ENCODE measurements at places on chromosomes 11 and 22. TPM values are rescaled to one million over a fixed set of nuclear protein-coding genes. Genes with fewer than 3 reads are reported as not detected.

- no peak for DNase-seq
These were observed 246.6 kb upstream of the B3GAT1 start for GRCh38 chr11:134658481-134659225.

GRCh38 chr11:110475671-110476070 lies 45.9 kb downstream of the FDX1 start:
- DNase-seq, result no peak

DNA sequence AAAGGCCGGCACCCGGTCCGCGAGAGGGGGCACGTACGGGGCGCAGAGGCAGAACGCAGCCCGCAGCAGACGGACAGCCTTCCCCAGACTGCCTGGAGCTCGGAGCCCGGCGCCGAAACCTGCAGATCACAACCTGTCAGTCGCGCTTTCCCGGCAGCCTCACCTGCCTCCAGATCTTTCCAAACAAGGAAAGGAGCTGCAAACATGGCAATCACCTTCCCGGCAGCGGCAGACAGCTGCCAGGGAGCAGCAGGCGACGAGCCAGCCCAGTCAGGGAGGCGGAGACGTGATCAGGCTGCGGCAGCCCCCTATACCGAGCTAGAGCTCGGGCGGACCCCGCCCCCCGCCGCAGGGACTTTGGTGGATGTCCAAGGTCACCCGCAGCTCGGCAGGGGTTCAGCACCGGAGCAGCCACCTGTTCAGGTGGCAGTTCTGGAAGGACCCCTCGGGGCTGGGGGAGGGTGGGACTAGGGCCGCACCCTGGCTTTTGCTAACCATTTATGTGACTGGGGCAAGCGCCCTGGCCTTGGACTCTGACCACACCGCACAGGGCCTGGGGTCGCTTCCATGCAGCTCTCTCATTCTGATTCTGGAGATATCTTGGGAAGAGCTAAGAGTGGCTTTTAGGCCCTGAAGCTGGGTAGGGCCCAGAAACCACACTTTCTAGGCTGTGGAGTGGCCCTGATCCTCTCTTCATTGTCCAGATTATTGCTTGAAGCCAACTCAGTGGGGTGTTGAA lies 143.8 kb downstream of the NECTIN1 start:
- peak; percentile 21 for DNase-seq

- DNase-seq, result no peak
These were observed 11.8 kb downstream of the RFPL1 start for GRCh38 chr22:29450222-29450621.

DNA sequence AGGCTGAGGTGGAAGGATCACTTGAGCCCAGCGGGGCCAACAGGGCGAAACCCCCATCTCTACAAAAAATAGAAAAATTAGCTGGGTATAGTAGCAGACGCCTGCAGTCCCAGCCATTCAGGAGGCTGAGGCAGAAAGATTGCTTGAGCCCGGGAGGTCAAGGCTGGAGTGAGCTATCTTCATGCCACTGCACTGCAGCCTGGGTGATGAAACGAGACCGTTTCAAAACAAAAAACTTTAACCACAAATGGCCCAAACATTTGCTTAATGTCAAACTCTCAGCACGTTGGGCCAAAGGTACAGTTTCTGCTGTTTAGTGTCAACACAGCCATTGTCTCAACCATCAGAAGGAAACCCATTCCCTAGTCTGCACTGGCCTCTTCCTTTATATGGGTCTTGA lies 69.2 kb upstream of the TTC12 start:
- DNase-seq, result no peak

- peak; percentile 44 for DNase-seq
These were observed 686 bp downstream of the KIF18A start for GRCh38 chr11:28107191-28107749.

- DNase-seq, result no peak
These were observed 55.2 kb upstream of the WNT7B start for GRCh38 chr22:46031965-46032851.

DNA sequence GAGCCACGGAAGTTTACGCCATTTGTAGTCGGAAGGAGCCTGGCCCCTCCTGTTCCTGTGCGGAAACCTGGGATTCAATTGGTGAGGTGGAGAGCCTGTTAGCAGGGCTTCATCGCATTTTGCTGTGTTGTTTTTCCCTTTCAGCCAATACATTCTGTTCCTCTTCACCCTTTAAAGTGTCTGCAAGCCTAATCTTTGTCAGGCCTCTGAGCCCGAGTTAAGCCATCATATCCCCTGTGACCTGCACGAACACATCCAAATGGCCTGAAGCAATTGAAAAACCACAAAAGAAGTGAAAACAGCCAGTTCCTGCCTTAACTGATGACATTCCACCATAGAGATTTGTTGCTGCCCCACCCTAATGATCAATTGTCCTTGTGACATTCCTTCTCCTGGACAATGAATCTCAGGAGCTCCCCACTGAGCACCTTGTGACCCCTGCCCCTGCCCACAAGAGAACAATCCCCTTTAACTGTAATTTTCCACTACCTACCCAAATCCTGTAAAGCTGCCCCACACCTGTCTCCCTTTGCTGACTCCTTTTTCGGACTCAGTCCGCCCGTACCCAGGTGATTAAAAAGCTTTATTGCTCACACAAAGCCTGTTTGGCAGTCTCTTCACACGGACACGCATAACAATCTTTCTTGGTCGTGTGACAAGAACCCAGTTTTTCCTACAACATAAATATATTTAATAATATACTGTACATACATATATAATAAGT lies 37.1 kb upstream of the MMP12 start:
- DNase-seq, result peak; percentile 57

GRCh38 chr11:110069158-110069737 lies 23.9 kb upstream of the ZC3H12C start:
- DNase-seq, result peak; percentile 83

DNA sequence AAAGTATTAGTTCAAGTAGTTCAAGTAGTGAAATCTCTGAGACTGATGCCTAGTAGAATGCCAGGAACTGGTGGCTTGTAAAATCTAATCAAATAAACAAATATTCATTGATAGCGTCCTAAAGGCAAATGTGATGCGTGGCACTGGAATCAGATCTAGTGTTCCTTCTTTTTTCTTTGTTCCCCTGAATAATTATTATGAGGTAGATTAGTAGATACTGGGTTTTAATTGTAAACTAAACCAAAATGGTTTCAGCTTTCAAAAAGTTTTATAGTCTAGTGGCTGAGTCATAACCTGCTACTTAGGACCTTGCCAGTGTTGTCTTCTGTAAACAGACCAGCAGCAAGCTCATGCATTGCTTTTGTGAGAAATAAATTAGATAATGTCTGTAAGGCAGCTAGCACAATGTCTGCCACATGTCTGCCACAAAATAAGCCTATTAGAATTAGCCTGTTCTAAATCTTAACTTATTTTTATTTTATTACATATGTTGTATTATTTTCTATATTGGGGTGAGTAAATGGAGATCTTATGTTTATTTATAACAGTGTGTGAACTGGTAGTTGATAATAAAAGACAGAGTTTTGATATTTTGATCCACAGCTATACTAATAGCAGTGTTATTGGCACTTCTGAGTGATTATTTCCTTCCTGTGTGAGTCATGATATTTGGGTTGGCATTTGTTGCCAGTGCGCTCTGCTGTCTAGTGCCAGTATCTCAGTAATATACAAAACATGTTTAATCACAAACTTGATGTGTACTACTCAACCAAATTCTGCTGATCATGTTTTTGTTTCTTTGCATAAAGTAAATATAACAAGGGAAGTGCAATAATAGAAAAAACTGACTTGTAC lies 135.7 kb downstream of the TMEM135 start:
- peak; percentile 51 for DNase-seq

- DNase-seq, result no peak
These were observed 1.5 kb downstream of the RPS6KA4 start for GRCh38 chr11:64360448-64360921.

DNA sequence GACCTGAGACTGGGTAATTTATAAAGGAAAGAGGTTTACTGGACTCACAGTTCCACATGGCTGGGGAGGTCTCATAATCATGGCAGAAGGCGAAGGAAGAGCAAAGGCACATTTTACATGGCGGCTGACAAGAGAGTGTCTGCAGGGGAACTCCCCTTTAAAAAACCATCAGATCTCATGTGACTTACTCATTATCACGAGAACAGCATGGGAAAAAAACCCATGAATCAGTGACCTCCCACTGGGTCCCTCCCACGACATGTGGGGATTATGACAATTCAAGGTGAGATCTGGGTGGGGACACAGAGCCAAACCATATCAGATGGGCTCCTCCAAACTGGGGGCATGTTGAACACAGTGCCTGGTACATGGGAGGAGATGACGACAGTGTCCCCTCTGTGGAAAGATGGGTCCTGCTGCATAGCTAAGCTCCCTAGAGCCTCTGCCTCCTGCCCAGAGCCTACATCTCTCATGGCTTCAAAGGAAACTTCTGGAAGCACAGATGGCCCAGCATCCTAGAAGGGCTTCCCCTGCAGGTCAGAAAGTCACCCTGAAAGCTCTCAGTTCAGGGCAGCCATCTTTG lies 46.1 kb downstream of the MYEOV start:
- no peak for DNase-seq

GRCh38 chr11:126122863-126123262 lies 60.2 kb upstream of the CDON start:
- no peak for DNase-seq

DNA sequence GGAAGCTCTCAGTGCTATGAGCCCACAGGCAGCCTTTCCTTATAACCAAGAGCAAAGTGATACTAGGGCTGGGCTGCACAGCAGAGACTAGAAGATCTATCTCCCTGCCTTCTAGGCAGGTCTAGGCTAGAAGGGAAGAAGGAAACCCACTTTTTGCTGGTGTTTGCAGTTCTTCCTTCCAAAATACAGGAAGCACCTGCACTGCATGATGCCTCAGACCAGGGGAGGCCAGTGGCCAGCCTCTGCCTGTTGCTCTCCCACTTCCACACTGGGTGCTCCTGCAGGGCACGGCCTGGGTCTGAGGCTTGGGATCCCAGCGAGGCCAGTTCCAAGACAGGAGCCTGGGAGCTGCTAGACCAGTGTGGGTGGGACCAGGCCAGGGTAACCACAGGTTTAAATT lies 6.0 kb upstream of the UCP3 start:
- no peak for DNase-seq

Gene MEI1
- total RNA-seq, result 0.14 TPM

Gene MYBPC3
- total RNA-seq, result not detected

Gene MYO7A
- 0.27 TPM for total RNA-seq

Gene CDCA5
- total RNA-seq, result 37.4 TPM

Gene GGTLC2
- total RNA-seq, result not detected

Gene GAL
- 1.6 TPM for total RNA-seq

Gene OR5P2
- 0.07 TPM for total RNA-seq

Gene TRIM51
- not detected for total RNA-seq
